ENCODE measurements at places on chromosomes 12 and 14. TPM values are rescaled to one million over a fixed set of nuclear protein-coding genes. Genes with fewer than 3 reads are reported as not detected.

DNA sequence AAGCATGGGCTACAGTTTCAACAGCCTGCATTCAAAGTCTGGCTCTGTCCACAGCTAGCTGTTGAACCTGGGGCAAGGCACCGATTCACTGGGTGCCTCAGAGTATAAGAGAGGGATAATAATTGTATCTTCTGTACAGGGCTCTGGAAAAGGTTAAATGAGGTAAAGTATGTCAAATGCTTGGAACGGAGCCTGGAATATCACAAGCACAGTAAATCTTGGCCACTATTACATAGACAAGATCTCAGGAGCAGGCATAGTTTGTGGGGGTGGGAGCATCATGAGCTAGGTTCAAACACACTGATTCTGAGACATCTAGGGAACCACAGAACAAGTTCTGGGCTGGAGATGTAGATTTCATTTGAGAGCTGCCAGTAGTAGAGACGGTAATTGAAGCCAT lies 203.7 kb upstream of the NUDT4 start:
- peak overlapping the region; percentile 19 for H3K27ac ChIP-seq
- peaks cover 42% of the 10 kb centered on the region for H3K4me1 ChIP-seq
- no peaks in the 10 kb centered on the region for H3K36me3 ChIP-seq
- H3K4me3 ChIP-seq: no peak overlapping the region

- no peak overlapping the region for H3K27ac ChIP-seq
- no peaks in the 10 kb centered on the region for H3K36me3 ChIP-seq
- DNase-seq: no peak
- H3K27me3 ChIP-seq: no peaks in the 10 kb centered on the region
Observed at GRCh38 chr12:121839993-121840761, 18.5 kb downstream of the HPD start.

DNA sequence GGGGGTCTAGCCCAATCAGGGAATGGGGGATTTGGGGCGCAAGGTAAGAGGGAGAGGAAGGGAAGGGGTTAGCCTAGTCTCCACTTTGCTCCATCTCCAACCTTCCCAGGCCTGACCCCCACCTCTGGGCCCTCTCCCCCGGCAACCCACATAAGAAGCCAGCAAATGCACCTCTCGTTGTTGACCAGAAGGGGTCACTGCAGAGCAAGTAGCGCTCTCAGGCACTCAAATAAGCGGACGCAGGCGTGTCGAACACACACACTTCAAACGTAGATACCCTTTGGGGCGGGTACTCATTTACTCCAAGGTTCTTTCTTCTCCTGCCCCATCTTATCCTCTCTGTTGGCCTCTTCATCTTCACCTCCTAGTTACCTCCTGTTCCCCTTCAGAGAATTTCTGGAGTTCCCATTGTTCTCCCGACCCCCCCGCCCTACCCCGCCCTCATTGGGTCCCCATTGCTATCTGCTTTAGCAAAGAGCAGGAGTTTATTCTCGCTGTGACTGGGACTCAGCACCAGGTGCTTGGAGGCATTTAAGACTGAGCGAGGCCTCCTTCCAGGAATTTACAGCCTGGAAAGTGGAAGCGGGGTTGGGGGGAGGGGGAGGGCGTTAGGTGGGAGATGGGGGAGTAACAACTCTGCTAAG lies 1.5 kb upstream of the SRRM4 start:
- H3K27ac ChIP-seq: no peak overlapping the region
- no peak overlapping the region for H3K4me3 ChIP-seq
- DNase-seq: peak; percentile 81
- no peaks in the 10 kb centered on the region for H3K36me3 ChIP-seq

DNA sequence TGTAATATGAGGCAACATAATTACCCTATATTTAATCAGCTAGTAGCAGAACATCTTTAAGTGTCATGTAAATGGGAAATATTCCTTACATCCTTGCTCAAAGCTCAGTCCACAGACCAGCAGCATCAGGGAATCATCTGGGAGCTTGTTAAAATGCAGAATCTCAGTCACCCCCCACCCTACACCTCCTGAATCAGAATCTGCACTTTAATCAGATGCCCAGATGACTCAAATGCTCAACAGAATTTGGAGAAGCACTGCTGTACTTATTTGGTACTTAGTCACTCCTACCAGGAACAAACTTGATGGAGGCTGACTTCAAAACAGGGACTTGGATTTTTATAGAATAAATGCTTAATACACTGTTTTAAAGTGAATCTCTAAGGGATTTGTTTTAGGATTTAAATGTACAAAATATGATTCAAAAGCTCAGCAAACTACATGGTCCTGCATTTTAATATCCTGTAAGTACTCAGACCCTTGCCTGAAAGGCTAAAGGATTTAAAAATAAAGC lies 96.5 kb downstream of the ARMH4 start:
- H3K4me3 ChIP-seq: no peak overlapping the region
- H3K36me3 ChIP-seq: no peaks in the 10 kb centered on the region
- no peaks in the 10 kb centered on the region for H3K4me1 ChIP-seq

CPNE8 gene
- 10.5 TPM for polyA plus RNA-seq

IPO4 gene
- 43.2 TPM for polyA plus RNA-seq

ZNF385A gene
- 28.0 TPM for polyA plus RNA-seq
